Breast epithelium (tissue), 4 donors: ENCODE measurements at places on chromosomes 7 and 10.

DNA sequence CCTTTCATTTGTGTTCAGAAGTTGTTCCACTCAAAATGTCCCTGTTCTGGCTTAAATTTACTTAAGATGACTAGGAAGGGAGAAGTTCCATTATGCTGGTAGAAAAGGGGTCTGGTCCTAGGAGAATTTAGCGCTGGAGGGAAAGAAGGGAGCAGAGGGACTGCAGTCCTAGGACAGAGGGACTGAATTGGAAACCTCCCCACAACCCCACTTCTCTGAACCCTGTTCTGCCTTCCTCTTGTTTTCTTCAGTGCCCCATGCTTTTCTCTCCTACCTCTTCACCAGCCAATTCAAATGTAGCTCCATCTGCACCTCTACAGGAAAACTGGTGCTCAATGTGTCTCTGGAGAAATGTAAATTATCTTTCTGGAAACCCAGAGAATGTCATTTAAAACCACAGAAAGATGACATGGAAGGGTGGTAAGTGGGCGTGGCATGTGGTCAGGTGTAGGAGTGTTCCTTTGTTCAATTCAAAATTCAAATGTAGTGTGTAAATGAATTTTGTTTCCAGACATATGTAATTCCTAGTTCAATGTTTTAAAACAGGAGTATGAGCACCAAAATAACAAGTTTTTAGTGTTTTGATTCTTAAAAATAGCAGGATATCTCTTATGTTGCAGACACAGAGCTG, 24.0 kb upstream of the RHOBTB1 start:
- no peaks in the 10 kb centered on the region for H3K27me3 ChIP-seq
- no peak overlapping the region for H3K4me3 ChIP-seq
- H3K27ac ChIP-seq, result no peak overlapping the region
- no peaks in the 10 kb centered on the region for H3K4me1 ChIP-seq

- H3K4me3 ChIP-seq, result no peak overlapping the region
- H3K27ac ChIP-seq, result no peak overlapping the region
Measured at GRCh38 chr10:12512332-12513002, 163.1 kb downstream of the CAMK1D start.

- H3K4me1 ChIP-seq, result no peaks in the 10 kb centered on the region
- no peak for DNase-seq
- H3K27ac ChIP-seq, result no peak overlapping the region
- no peaks in the 10 kb centered on the region for H3K36me3 ChIP-seq
- H3K27me3 ChIP-seq, result no peaks in the 10 kb centered on the region
- no peak overlapping the region for H3K4me3 ChIP-seq
Measured at GRCh38 chr7:21608465-21608864, 65.6 kb downstream of the DNAH11 start.

GRCh38 chr10:75083972-75084833, 27.3 kb upstream of the SAMD8 start:
- no peaks in the 10 kb centered on the region for H3K36me3 ChIP-seq
- H3K4me3 ChIP-seq, result no peak overlapping the region
- no peaks in the 10 kb centered on the region for H3K27me3 ChIP-seq
- no peaks in the 10 kb centered on the region for H3K4me1 ChIP-seq
- DNase-seq, result no peak
- H3K27ac ChIP-seq, result no peak overlapping the region

DNA sequence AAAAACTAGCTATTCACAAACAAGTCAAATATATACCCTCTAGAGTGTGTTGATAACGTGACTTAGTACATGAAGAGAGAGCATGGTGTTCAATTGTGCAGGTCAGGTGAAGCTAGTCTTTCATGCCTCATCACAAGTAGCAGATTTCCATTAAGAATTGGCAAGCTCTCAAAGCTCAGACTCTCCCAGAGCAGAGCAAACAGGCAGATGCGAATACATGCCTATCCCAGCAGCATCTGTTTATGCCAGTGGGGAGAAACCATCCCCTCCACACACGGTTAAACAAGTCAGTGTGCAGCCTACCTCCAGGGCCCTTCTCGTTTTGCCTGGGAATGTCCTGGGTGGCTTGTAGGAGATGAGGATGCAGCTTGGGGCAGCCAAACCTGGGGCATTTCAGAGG, 532.5 kb upstream of the C7orf33 start:
- H3K27ac ChIP-seq, result no peak overlapping the region
- H3K27me3 ChIP-seq, result no peaks in the 10 kb centered on the region
- no peak for DNase-seq
- H3K36me3 ChIP-seq, result no peaks in the 10 kb centered on the region
- no peaks in the 10 kb centered on the region for H3K4me1 ChIP-seq

GRCh38 chr10:1552406-1552805, 184.9 kb downstream of the ADARB2 start:
- H3K27ac ChIP-seq, result no peak overlapping the region
- DNase-seq, result no peak
- H3K27me3 ChIP-seq, result no peaks in the 10 kb centered on the region
- no peaks in the 10 kb centered on the region for H3K4me1 ChIP-seq

DNA sequence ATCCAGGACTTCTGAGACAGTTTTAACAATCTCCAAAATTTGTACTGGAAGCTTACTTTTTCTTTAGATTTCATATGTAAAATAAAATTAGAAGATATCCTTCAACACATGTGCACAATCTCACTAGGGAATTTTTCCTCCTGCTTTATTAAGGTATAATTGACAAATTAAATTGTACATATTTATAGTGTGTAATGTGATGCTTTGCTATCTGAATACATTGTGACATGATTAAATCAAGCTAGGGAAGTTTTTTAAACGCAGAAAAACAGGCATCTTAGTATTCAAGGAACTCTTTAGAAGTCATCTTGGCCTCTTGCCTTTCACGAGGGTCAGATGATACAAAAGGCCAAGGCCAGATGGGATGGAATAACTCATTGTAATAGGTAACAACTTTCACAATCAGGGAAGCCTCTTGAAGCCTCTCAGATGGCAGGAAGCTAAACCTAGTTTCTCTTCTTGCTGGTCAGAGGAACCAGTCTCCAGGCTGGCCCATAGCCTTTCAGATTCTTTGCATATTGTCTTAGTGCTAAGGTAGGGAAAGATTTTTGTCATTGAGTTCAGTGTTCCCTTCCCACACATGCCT, 78.7 kb downstream of the RHOBTB1 start:
- H3K27me3 ChIP-seq, result no peaks in the 10 kb centered on the region
- H3K4me3 ChIP-seq, result no peak overlapping the region
- no peaks in the 10 kb centered on the region for H3K36me3 ChIP-seq

DNA sequence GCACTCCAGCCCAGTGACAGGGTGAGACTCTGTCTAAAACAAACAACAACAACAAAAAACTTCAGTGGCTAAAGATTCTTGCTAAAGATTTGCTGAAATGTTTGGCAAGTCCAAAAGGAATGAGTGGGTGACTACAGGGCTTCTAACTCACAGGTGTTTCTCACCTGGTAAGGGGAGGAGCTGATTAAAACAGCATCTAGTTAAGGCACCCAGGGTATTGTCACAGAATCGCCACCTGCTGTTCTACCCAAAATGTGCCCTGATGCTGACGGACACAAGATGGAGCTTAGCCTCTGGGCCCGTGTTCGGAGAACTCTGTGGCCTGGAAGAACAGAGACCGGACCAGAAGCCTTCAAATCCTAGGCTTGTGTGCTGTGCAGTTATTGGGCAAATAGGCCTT, 336.0 kb upstream of the GALNT17 start:
- H3K4me3 ChIP-seq, result no peak overlapping the region
- no peaks in the 10 kb centered on the region for H3K4me1 ChIP-seq
- no peaks in the 10 kb centered on the region for H3K27me3 ChIP-seq
- no peak for DNase-seq

- no peaks in the 10 kb centered on the region for H3K36me3 ChIP-seq
- DNase-seq, result no peak
- no peak overlapping the region for H3K4me3 ChIP-seq
- H3K27ac ChIP-seq, result no peak overlapping the region
- no peaks in the 10 kb centered on the region for H3K4me1 ChIP-seq
Measured at GRCh38 chr10:97207756-97208346, 22.1 kb upstream of the SLIT1 start.

DNA sequence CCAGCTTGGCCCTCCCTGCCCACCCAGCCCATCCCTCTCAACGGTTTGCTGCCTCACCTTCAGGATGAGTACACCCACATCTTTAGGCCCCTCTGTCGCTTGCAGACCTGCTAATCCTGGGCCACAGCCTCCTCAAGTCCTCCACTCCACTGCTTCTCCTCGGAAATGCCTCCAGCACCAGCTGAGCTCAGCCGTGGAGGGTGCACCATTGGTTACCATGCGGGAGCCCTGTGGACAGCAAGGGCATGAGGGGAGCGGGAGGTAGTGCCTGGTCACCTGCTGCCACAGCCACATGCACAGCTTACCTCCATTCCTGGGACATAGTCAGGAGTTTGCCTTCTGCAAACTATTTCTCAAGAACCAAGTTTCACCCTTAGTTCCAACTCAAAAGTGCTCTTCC, 286.3 kb upstream of the ZMIZ1 start:
- H3K4me1 ChIP-seq, result no peaks in the 10 kb centered on the region
- H3K4me3 ChIP-seq, result no peak overlapping the region
- H3K27ac ChIP-seq, result no peak overlapping the region
- H3K36me3 ChIP-seq, result no peaks in the 10 kb centered on the region
- no peaks in the 10 kb centered on the region for H3K27me3 ChIP-seq

GRCh38 chr7:107309296-107309695, 140.5 kb downstream of the HBP1 start:
- no peak for DNase-seq
- H3K36me3 ChIP-seq, result no peaks in the 10 kb centered on the region
- no peaks in the 10 kb centered on the region for H3K4me1 ChIP-seq
- H3K4me3 ChIP-seq, result no peak overlapping the region
- H3K27ac ChIP-seq, result no peak overlapping the region

GRCh38 chr7:55486192-55486590, 86.1 kb downstream of the VOPP1 start:
- no peaks in the 10 kb centered on the region for H3K4me1 ChIP-seq
- H3K27ac ChIP-seq, result no peak overlapping the region
- H3K27me3 ChIP-seq, result no peaks in the 10 kb centered on the region
- H3K4me3 ChIP-seq, result no peak overlapping the region

DNA sequence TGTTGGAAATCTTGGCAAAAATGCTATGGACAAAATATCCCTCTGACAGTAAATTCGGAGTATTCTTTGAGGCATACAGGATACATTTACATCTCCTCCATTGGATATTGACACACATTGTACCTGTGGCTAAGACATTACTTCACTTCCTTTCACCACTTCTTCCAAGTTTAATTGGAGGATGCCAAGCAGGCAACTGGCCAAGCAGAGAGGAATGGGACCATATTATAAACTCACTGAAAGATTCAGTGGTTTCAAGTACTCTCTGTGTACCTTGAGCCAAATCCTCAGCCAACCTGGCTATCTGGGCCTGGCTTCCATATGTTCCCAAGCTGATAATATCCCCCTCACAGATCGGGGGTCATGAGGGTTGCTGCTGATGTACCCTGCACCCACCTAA, 14.7 kb upstream of the JCAD start:
- H3K27ac ChIP-seq, result no peak overlapping the region
- no peaks in the 10 kb centered on the region for H3K4me1 ChIP-seq
- no peak for DNase-seq
- H3K36me3 ChIP-seq, result no peaks in the 10 kb centered on the region
- no peak overlapping the region for H3K4me3 ChIP-seq

DNA sequence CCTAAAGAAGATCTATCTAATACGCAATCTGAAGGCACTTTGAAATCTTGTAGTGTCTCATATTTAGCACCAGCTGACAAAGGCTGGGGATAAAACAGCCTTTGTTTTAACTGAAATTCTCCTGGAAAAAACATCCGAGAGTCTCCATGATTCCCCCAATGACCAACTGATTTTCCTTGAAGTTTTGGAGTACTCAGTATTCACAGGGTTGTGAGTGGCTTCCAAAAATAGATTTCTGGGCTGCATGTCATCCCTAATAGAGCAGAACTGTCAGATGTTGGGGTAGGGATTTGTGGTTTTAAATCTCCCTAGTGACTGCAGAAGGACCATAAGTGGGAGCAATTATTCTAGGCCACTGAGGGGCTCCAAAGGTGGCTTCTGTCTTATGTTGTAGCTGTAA, 206.4 kb downstream of the TAX1BP1 start:
- H3K4me1 ChIP-seq, result no peaks in the 10 kb centered on the region
- H3K27ac ChIP-seq, result no peak overlapping the region
- no peak overlapping the region for H3K4me3 ChIP-seq

DNA sequence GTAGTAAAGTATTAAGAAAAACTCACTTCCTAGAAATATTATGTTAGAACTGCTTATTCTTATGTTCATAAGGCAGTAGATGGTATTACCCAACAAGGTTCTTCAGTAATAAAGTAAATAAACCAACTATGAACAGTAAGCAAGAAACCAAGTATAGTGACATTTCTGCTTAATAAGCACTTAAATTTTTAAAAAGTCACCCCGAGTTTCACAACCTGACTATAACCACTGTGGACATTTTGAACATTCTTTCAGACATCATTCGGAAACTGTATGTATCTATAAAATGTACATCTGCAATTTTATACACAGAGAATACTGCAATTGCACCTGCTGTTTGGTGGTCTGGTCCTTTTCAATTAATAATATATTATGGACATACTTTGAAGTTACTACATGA, 1073.6 kb downstream of the XPNPEP1 start:
- no peak overlapping the region for H3K27ac ChIP-seq
- DNase-seq, result no peak
- H3K36me3 ChIP-seq, result no peaks in the 10 kb centered on the region
- H3K27me3 ChIP-seq, result no peaks in the 10 kb centered on the region
- no peaks in the 10 kb centered on the region for H3K4me1 ChIP-seq

GRCh38 chr7:2996141-2996540, 47.5 kb downstream of the CARD11 start:
- H3K4me1 ChIP-seq, result no peaks in the 10 kb centered on the region
- no peaks in the 10 kb centered on the region for H3K27me3 ChIP-seq
- no peak overlapping the region for H3K27ac ChIP-seq
- H3K4me3 ChIP-seq, result no peak overlapping the region
- DNase-seq, result peak; percentile 46

GRCh38 chr7:114589436-114589835, 174.8 kb downstream of the FOXP2 start:
- no peaks in the 10 kb centered on the region for H3K27me3 ChIP-seq
- no peak overlapping the region for H3K4me3 ChIP-seq
- no peaks in the 10 kb centered on the region for H3K4me1 ChIP-seq

GRCh38 chr10:11272915-11273389, 255.3 kb downstream of the CELF2 start:
- H3K27me3 ChIP-seq, result no peaks in the 10 kb centered on the region
- no peak overlapping the region for H3K27ac ChIP-seq
- no peaks in the 10 kb centered on the region for H3K4me1 ChIP-seq
- no peak for DNase-seq
- H3K36me3 ChIP-seq, result no peaks in the 10 kb centered on the region

DNA sequence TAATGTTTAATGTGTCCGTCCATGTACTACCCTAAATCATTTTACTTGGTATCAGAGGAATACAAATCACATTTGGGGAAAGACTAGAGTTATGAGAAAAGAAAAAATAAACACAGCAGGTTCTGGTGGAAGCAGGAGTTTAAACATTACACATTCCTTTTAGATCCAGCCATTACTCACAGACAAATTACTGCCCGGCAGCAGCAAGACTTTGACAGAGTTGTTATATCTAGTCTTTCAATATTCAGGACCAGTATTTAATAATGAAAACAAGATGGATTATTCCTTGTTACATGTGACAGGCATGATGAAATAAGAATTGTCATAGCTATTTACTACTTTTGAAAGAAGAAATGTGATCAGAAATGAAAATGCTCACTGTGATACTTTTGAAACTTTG, 131.8 kb upstream of the GNAI1 start:
- DNase-seq, result no peak
- no peak overlapping the region for H3K4me3 ChIP-seq
- H3K27ac ChIP-seq, result no peak overlapping the region
- H3K4me1 ChIP-seq, result no peaks in the 10 kb centered on the region

GRCh38 chr7:158847451-158847866, 8.9 kb upstream of the DYNC2I1 start:
- no peaks in the 10 kb centered on the region for H3K4me1 ChIP-seq
- peak overlapping the region; percentile 37 for H3K4me3 ChIP-seq
- H3K27me3 ChIP-seq, result no peaks in the 10 kb centered on the region
- no peak for DNase-seq
- H3K27ac ChIP-seq, result no peak overlapping the region
